Activated CD4-positive, alpha-beta T cell treated with anti-CD3 and anti-CD28 coated beads, Interleukin-2, amount 10 ng/mL, durations not matched to agents 7 days and 5 days (primary cell): ENCODE measurements at places on chromosomes 1 and 21.

DNA sequence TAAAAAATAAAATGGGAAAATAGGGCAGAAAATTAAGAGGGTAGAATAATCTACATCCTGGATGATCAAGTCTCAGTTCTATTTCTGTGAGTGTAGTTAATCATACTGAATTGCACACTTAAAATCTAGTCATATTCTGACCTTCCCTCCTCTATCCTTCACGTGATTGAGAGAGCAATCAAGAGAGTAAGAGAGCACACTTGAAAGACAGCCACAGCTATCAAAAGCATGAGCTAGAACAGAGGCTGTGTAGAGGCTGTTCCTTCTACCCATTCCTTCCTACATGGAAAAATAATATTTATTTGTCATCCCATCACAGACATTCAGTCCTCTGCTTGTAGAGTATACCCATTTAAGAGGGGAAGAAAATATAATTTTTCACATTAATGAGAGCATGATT, 52.4 kb downstream of the PHC2 start:
- no peak for DNase-seq

DNA sequence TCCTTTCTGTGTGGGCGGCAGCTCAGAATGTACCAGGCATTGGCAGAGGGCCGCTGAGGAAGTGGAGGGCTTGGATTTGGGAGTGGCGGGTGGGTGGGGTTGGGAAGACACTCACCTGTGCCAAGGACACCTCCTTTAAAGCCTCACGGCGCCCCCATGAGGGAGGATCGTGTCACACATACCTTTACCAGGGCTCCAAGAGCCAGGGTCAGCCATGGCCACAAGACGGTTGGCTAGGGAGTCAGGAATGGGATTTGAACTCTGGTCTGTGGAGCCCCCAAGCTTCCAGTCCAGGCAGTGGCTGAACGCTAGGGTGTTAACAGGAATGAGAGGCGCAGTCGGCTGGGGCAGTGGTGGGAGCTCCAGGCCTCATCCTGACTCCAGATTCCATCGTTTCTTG, 4.6 kb downstream of the NBL1 start:
- peak; percentile 33 for DNase-seq

DNA sequence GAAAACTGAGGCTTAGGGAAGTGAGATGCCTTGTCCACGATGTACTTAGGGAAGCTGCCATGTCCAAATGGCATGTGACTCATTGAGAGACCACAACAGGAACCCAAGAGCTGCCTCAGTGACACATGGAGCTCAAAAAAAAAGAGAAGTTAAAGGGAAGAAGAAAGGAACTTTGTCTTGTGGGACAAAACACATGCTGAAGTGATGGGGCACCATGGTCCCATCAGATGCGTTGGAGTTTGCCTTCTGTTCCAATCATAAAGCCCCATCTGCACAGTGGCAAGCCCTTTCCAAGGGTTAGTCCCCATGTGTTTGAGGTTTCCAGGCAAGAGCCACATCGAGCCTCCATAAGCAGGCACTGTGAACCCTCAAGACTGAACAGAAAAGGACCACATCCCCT, 8.0 kb downstream of the MED8 start:
- no peak for DNase-seq

DNA sequence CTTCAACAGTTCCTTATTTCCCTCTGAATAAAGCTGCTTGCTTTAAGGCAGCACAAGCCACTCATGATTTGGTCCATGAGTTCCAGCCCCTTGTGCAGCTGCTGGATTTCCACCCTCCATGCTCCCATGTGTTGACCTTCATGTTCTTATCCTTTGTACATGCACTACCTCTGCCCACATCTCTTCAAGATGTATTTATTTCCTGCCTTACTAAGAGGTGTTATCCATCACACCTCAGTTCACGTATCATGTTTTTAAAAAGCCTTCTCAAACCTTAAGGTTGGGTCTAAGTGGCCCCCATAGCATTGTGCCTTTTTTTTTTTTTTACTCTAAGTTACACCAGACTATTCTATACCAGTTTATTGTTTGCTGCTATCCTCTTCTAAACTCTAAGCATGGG, 107.7 kb downstream of the SIPA1L2 start:
- no peak for DNase-seq

GRCh38 chr1:20197329-20197791, 11.0 kb upstream of the PLA2G2C start:
- DNase-seq = no peak

GRCh38 chr1:61504852-61505390, 220.0 kb downstream of the TM2D1 start:
- DNase-seq = no peak

DNA sequence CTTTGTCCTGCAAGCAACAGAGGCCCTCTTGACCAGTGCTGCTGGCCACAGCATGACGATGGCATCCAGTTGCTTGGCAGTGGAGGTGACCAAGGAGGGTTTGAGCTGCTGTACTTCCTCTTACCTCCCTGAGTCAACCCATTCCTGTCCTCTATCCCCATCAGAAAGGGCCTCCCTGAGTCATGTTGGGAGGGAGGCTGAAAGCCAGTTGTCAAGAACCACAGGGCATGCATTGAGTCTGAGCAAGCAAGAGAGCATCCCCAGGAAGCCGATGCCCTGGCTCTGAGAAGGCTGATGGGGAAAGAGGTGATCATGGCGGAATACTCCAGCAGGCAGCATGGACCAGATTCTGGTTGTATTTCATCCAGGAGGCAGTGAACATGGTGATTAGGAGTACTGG, 69.6 kb downstream of the LACTBL1 start:
- DNase-seq = no peak

- DNase-seq = no peak
Measured at GRCh38 chr1:206939841-206940587, 6.3 kb downstream of the PIGR start.

- DNase-seq = no peak
Measured at GRCh38 chr1:11188858-11189451, at the start of gene ANGPTL7. ANGPTL7 (plus strand) TSS chr1:11189355; CDS start chr1:11189580, 225 bp downstream.

- DNase-seq = no peak
Measured at GRCh38 chr1:57003398-57004139, 37.8 kb upstream of the C8B start.

DNA sequence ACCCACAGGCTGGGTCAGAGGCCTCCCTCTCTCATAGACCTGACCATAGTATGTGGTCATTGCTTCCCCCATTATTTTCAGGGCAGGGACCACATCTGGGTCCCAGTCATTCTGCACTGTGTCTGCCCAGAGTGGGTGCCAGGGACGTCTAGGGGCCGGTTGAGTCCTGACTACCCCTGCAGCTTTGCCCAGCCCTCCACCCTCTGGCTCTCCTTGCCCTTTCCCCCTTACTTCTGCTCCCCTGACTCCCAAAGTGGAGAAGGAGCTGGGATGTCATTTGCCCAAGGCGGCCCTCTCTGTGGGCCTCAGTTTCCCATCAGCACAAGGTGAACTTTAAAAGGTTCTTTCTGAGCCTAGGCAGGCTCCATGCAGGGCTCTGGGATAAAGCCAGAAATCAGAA, 4.3 kb upstream of the TTC22 start:
- DNase-seq = no peak
